Activated T-helper 1 cell treated with anti-CD3 and anti-CD28 coated beads, Interleukin-2, amount 50 U/mL, for 16 hours (primary cell): ENCODE measurements at places on chromosomes 4 and X.

DNA sequence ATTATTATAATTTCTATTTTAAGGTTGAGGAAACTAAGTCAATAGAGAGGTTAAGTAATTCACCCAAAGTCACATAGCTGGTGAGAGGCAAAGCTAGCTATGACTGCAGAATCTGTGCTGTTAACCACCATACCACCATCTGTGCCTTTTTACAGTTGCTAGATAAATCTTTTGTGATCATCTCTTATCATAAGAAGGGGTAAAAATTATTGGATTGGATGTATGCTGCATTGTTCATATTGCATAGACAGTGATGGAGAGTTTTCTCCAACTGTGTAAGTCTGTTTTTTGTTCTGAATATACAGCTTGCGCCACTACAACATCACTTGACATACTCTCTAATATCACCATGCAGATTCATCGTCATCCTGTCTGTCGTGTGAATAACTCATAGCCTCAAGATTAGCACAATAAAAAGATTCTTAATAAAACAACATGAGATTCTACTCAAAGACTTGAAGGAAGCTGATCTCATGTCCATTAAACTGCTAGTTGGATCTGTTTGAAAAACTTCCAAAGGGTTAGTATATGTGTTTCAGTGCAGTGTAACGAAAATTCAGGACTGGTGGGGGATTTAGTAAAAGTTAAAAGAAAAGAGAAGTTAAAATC lies 495.9 kb downstream of the SPRY1 start:
- no peak for DNase-seq

DNA sequence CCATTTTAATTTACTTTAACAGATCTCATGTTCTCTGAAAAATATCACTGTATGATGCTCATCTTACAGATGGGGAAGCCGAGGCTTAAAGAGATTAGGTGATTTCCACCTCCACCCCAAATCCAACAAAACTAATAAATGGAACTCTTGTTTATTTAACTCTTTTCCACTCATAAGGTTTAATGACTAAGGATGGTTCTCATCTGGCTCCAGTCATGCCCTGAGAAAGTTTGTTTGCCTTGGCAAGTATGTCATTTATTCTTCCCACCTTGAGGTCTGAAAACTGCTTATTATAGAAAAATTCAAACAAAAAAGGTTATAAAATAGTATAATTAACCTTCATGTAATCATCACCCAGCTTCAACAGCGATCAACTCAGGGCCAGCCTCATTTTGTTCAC lies 56.3 kb downstream of the PPEF2 start:
- no peak for DNase-seq

- no peak for DNase-seq
Observed at GRCh38 chr4:125111323-125111722, 203.4 kb upstream of the FAT4 start.

- no peak for DNase-seq
Observed at GRCh38 chr4:1052231-1052671, 40.8 kb downstream of the FGFRL1 start.

GRCh38 chr4:61507091-61507490 lies 307.0 kb downstream of the ADGRL3 start:
- no peak for DNase-seq

GRCh38 chr4:96913441-96914080 lies 1073.7 kb downstream of the PDHA2 start:
- no peak for DNase-seq

DNA sequence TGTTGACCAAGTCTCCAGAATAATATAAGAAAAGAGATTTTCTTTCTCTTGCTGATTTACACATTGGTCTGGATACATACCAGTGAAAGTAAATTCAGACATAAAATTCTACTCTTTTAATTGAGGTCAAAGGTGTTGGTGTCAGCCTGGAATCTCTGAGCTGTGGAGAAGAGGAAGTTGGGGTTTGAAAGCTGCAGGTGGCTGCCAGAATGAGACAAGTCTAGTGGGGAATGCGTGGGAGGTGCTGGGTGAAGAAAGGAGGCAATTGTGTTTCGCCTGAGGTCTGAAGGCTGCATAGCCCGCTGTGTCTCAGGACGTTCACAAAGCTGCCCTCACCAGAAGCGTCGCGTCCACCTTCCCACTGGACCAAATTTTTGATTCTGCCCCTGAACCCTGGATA lies 31.2 kb downstream of the PHEX start:
- DNase-seq: no peak

DNA sequence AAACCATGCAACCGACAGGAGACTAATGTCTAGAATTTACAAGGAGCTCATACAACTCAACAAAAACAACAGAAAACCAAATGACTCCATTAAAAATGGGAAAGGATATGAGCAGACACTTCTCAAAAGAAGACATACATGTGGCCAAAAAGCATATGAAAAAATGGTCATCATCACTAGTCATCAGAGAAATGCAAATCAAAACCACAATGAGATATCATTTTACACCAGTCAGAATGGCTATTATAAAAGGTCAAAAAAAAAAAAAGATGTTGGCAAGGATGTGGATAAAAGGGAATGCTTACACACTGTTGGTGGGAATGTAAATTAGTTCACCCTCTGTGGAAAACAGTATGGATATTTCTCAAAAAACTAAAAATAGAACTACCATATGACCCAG lies 50.5 kb upstream of the CHRDL1 start:
- no peak for DNase-seq

DNA sequence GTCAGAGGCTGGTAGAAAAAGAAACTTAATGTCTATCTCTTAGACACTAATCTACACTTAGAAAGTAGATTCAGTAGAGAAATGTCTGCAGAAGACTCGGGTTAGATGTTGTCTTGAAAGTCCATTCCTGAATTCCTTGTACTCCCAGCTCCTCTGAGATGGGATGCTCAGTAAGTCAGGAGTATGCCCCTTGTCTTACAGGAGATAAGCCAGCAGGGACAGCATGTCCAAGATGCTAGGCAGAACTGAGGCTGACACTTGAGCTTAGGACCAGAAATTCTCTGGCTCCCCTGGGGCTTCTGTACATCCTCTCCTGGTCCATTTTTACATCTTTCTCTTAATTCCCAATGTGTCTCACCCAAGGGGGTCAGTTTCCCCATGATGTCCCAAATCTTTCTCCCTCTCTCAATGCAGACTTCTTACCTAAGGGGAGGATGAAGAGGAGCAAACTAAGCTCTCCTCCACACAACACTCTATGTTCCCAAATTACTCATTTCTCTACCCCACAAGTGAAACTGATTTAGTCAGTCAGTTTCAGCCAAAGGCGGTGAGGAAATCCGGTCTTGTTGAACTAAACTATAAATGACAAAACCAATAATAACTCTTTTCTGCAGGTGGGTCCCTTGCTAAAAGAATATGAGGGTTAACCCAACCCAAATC lies 558.2 kb upstream of the DIPK2B start:
- no peak for DNase-seq

GRCh38 chr4:76729460-76729859 lies 168.5 kb downstream of the SOWAHB start:
- no peak for DNase-seq

DNA sequence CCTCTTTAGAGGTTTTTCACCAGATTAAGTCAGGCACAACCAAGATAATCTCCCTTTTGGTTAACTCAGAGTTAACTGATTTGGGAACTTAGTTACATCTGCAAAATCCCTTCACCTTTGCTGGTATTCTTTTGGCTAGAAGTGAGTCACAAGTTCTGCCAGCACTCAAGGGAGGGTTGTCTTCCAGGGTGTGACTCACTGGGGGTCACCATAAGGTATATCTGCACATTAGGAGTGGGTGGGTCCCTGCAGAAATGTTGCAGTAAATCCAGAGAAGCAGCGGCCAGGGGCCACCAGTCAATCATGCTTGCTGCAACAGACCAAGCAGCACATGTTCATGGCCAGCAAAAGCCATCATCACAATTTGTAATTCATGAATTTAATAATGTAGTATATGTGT lies 59.8 kb upstream of the MAML3 start:
- DNase-seq: no peak

- no peak for DNase-seq
Observed at GRCh38 chr4:173174594-173175012, 6.0 kb downstream of the GALNT7 start.

- DNase-seq: no peak
Observed at GRCh38 chr4:121998024-121998423, 46.2 kb upstream of the TRPC3 start.

DNA sequence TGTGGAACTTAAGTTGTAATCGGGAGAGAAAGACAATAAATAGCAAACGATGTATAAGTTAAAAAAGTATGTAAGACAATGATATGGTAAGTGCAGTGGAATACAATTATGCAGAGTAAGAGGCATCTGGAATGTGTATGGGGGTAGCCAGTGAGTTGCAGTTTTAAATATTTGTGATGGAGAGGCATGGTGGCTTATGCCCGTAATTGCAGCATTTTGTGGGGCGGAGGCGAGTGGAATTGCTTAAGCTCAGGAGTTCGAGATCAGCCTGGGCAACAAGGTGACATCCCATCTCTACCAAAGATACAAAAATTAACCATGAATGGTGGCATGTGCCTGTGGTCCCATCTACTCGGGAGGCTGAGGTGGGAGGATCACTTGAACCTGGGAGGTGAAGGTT lies 52.5 kb upstream of the WDFY3 start:
- DNase-seq: no peak

DNA sequence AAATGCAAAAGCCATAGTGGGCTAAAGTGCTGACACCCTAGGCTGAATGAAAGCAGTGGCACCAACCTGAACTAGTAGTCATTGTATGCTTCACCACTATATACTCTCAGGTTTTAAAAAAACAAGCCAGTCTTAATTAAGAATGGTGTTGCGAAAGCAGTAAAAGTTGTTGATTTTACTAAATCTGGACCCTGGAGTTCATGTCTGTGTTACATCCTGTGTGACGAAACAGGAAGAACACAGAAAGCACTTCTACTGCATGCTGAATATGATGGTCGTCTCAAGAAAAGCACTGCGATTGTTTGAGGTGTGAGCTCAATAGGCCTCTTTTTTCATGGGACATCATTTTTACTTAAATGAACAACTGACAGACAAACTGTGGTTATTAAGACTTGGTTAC lies 24.2 kb upstream of the GDPD2 start:
- DNase-seq: no peak

DNA sequence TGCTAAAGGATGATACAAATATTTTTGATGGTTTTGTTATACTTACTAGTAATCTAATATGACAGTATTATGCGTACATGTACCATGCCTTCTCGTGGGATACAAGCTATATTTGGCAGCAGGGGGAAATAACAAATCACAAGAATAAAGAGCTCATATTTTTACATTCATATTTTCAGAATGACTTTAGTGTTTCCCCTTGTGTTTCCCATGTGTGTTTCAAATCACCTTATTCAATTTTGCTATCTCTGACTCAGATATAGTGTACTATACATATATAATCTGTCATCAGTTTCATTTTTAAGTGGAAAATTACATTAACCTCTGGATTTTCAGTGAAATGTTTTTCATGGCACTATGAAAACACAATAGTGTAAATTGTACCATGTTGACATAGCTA lies 146.8 kb downstream of the RPA4 start:
- no peak for DNase-seq

DNA sequence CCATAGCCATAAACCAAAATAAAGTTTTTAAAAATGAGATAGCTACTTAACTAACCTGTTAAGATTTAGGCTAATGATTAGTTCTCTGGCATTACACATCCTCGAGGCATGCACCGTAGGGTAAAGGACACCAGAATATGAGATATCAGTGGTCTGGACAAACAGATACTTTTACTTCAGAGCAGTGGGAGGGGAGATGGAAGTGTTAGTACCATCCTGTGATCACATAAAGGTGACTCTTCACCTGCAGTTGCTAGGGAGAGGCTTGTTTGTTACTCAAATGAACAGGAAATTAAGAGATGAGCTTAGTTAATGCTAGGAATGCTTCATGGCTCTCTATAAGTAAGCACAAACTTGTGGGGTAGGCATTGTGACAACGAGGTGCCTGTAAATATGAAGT lies 624.4 kb upstream of the MAGEB2 start:
- no peak for DNase-seq

DNA sequence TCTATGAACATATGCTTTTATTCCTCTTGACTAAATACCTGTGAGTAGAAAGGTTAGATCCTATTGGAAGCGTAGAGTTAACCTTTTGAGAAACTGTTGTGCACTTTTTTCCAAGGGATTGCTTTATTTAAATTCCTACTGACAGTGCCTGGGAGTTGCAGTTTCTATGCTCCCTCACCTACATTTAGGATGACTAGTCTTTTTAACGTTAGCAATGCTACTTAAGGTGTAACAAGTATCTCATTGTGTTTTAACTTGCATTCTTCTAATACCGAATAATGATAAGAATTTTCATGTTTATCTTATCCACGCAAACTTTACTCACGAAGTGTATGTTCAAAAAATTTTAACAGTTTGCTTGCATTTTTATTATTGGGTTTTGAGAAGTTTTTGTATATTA lies 1123.9 kb upstream of the PCDH7 start:
- DNase-seq: no peak

- DNase-seq: no peak
Observed at GRCh38 chr4:71304289-71304850, 34.5 kb upstream of the SLC4A4 start.

DNA sequence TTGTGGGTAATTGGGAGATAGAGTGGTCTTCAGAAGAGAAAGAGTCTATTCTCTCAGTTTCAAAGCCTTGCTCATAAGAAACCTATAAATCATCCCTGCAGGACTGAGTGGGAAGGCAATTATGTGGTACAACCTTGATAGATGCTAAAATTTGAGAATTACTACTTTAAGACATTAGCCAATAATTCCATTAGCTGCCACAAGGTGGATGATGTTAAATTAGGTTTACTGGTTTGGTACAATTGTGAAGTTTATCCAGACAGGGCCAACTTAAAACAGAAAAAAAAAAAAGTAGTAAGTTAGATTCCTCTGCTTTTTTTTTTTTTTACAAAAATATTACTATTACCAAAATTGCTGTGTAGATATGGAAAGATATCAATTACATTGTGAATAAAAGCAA lies 73.2 kb upstream of the AMOT start:
- DNase-seq: no peak

- no peak for DNase-seq
Observed at GRCh38 chr4:131638781-131639180, 1510.3 kb upstream of the PCDH10 start.

DNA sequence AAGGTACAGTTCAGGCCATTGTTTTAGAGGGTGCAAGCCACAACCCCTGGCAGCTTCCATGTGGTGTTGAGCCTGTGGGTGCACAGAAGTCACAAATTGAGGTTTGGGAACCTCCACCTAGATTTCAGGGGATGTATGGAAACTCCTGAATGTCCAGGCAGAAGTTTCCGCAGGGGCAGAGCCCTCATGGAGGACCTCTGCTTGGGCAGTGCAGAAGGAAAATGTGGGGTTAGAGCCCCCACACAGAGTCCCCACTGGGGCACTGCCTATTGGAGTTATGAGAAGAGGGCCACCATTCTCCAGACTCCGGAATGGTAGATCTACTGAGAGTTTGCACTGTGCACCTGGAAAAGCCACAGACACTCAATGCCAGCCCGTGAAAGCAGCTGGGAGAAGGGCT lies 242.0 kb upstream of the ACTRT1 start:
- DNase-seq: no peak

GRCh38 chr4:2084316-2084715 lies 25.2 kb downstream of the NAT8L start:
- DNase-seq: no peak

- no peak for DNase-seq
Observed at GRCh38 chr4:17055788-17056187, 157.3 kb upstream of the LDB2 start.

GRCh38 chrX:19613645-19614323 lies 98.5 kb upstream of the MAP3K15 start:
- DNase-seq: no peak
